Suppressor macrophage treated with lipopolysaccharide for 1 hour (primary cell): ENCODE measurements at places on chromosomes 12 and 14.

- no peak for DNase-seq
Measured at GRCh38 chr14:101774006-101774795, 12.7 kb downstream of the PPP2R5C start.

GRCh38 chr12:39830852-39831520 lies 211.4 kb upstream of the ABCD2 start:
- no peak for DNase-seq

DNA sequence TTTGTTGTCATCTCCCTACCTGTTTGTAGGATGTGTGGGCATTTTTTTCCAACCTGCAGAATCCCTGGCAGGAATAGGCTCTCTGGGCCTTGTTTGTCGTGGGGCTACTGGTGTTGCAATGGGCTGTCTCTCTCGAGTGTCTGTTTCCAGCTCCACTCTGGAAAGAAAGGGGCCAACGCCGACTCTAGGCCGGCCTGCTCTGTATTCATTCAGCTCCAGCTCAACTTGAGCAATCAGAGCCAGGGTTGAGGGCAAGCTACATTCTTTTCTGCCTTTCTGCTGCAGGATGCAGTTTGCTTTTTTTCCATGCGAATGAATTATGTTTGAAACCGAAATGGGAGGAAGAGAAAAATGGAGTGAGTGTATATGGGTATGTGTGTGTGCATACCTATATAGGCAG lies 2.3 kb downstream of the JDP2 start:
- DNase-seq: no peak

DNA sequence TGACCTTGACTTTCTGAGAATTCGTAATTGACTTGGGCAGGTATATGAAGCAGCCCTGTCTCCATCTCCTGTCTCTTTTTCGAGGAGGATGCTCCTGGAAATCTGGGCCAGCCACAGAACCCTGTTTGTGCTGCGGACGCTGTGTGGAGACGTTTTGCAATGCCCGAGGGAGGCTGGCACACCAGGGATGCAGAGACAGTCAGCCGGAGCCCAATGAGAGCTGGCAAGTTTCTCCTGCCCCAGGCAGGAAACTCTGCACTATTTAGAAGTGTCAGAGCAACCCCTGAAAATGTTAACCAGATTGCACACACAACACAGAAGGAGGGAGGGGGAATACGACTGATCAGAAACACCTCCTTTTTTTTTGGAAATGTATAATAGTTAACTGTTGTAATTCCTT lies 103.2 kb upstream of the DYRK2 start:
- no peak for DNase-seq

DNA sequence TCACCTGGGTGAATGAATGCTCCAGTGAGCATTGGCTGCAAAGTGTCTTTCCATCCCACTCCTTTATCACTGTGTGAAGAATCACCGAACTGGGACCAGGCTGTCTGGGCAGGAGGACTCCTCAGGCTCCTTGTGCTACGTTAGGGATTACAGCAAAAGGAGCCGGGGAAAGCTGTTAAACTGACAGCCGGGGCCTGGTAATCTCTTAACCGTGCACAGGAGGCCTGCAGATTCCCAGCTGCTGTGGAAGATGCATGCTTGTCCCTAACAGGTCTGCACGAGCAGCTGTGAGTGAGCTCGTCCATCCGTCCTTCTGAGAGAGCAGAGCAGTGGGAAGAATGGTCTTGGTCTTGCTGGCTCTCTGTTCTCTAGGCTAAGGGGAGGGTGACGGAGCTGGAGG lies 231.5 kb downstream of the AACS start:
- DNase-seq: no peak

GRCh38 chr12:26786865-26787514 lies 46.0 kb downstream of the ITPR2 start:
- peak; percentile 35 for DNase-seq

- peak; percentile 20 for DNase-seq
Measured at GRCh38 chr14:103802356-103802755, 45.0 kb downstream of the PPP1R13B start.

GRCh38 chr12:25725470-25725869 lies 172.4 kb upstream of the LMNTD1 start:
- DNase-seq: no peak

DNA sequence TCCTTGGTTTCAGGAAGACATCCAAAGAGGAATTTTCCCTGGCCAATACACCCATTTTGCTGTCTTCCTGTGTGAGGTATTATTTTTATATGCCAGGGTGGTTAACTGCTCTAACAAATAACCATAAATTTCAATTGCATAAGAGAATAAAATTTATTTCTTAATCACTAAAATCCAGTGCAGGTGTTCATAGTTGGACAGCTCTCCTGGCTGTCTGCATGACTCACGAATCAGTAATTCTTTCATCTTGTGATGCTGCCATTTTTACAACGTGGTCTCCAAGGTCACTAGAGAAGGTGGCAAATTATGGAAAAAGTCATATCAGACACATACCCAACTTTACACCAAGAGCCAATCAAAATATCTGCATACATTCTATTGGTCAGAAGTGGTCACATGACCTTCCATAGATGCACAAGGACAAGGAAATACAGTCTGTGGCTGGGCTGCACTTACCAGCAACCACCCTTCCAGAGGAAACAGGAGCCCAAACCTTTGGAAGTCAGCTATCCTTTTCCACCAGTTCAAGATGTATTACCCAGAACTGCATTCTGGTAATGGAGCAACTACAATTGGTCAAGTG lies 193.5 kb upstream of the PLEKHG7 start:
- no peak for DNase-seq

DNA sequence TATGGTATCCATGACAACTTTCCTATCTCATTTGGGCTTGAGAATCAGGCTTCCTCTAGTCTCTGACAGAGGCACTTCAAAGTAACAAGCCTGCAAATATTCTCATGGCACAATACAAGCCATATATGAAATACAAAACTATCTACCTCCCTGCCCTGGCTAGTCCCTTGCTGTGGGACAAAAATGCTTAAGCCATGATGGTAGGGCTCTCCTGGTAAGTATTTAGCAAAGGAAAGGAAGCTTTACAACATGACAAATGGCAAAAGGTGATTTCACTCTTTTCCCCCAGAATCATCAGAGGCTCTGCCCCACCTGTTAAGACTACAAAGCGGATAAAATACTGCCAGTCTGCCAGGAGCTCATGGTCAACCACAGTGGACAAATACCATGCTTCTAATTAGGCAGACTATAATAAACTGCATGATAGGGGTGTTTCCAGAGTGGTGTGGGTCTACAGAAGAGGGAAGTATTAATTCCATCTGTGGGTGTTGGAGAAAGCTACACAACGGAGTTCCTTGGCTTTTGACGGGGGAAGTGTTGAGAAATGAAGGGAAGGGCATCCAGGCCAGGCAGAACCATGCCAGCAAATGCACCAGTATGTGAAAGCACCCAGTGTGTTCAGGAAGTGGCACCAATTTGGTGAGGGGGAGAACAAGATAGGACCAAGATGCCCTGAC lies 92.9 kb downstream of the SPTSSA start:
- DNase-seq: peak; percentile 73

- DNase-seq: no peak
Measured at GRCh38 chr12:42343721-42344120, 17.8 kb downstream of the PPHLN1 start.

DNA sequence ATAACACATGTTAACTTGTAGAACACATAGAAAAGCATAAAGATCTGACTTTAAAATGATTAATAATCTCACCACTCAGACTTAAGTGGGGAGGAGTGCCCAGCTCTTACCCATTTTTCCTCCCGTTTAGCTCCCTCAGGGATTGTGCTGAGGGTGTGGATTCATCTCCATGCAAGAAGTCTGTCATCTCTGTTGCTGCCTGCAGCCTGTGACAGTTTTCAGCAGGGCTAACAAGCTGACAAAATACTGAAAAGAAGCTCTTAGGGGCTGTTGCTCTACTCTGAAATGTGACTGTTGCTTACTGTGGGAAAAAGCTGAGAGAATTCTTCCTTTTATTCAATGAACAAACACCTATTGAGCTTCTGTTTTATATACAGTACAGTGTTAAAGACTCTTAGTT lies 216.2 kb downstream of the CPNE8 start:
- DNase-seq: no peak

DNA sequence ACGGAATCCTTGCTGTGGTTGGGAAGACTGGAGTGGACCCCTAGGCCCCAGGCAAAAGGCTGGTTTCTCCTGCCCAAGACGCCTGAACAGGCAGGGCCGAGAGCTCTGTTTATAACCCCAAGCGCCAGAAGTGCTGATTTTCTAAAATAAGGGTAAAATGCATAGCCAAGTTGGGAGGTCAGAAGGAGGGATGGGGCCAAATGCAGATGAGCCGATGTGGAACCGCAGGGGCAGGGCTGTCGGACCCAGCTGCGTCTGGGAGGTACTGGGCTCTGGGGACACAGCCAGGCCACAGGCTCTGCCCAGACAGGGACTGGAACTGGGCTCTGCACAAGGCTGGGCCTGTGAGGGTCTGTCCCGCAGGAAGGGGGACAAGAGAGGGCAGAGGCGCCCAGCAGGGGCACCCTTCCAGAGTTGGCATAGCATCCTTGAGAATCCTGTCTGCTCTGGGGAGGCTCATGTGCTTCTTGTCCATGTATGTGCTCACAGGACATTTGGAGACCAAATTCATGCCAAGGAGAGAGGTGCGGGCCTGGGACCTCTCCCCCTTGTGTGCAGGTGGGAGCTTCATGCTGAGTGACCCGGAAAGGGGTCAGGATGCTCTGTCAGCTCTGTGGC lies 49.1 kb downstream of the JAG2 start:
- DNase-seq: no peak

GRCh38 chr12:124566161-124566996 lies 1.0 kb downstream of the NCOR2 start:
- peak; percentile 77 for DNase-seq

DNA sequence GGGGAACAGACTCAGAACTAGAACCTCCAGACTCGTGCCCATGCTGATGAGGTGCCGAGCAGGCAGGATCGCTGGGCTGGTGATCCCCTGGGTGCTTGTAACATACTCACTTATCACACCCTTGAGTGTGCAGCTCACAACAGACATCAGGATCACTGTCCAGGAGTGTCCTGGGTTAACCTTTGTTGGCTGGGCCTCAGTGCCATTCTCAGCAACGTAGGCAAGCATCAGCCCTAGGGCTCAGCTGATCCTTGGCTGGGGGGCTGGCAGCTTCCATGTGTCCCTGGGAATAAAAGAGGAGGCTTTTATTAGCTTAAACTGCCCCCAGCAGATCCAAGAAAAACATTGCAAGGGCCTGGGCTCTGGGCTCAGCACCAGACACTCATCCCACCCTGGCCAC lies 1.6 kb downstream of the TMEM229B start:
- DNase-seq: no peak

DNA sequence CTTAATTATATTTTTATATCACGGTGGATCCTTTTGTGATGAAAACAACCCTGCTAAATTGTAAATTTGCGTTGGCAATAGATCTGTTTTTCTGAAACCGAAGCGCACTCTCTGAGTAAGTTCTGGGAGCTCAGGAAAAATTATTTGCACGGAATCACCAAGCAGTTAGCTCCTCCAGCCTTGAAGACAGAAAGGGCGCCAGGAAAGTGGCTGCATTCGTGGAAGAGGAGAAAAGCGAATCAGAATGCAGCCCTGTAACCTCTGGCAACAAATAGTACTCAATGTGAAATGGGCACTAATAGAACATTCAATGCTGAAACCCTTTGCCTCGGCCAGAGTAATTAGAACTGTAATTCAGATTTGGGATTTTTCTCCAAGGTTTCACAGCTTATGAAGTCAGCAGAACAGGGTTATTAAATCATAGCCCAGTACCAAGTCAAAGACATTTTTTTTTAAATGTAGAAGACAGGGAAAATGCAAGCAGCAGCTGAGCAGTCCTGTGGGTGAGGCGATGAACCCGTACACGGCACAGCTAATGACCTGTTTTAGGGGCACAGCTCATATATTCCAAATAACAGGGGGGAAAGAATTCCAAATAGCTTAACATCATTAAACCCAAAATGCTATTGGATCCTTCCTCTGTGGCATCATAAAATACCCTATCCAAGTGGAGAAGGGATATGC lies 251.4 kb downstream of the EGLN3 start:
- no peak for DNase-seq

DNA sequence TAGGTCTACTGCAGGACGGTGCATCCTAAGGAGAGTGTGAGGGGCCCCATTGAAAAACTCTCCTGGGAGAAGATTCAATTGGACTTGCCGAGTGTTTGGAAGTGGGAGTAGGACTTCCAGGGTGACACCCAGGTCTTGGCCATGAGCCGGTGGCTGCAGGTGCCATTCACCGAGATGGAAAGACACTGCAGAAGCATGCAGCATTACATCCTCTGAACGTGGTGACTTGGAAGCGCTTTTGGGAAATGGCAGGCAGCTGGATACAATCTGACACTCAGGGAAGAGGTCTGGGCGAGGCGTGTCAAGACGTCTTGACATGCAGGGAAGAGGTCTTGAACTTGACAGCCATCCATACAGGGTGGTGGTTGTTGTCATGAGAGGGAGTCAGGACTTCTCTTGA lies 126.9 kb downstream of the PAPOLA start:
- no peak for DNase-seq
